H54 (cell line): ENCODE measurements at places on chromosomes 3 and 15.

- DNase-seq, result no peak
Observed at GRCh38 chr3:134685929-134686802, 35.3 kb upstream of the KY start.

DNA sequence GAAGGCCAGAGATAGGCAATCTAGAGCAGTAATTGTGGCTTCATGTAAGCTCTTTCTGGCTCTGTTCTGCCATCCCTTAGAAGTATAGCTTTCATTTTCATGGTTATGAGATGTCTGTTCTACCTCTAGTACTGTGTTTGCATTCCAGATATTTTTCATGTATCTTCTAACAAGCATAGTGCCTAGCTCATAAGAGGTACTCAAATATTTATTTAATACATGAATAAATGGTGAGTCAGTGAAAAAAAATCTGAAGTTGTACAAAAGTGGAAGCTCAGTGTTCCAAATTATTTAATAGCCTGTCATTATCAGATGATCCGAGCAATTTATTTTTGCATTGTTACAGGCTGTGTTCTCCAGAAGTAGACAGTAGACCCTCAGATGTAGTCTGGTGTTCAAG is 64.3 kb downstream of the OXSM start:
- no peak for DNase-seq

- DNase-seq, result no peak
Observed at GRCh38 chr15:92613841-92614240, 41.7 kb downstream of the FAM174B start.

- DNase-seq, result no peak
Observed at GRCh38 chr3:42403737-42404136, 6.7 kb downstream of the LYZL4 start.
